ENCODE measurements at places on chromosomes 7 and 10.

GRCh38 chr10:127910464-127910770, 3.5 kb downstream of the PTPRE start:
- DNase-seq, result no peak

DNA sequence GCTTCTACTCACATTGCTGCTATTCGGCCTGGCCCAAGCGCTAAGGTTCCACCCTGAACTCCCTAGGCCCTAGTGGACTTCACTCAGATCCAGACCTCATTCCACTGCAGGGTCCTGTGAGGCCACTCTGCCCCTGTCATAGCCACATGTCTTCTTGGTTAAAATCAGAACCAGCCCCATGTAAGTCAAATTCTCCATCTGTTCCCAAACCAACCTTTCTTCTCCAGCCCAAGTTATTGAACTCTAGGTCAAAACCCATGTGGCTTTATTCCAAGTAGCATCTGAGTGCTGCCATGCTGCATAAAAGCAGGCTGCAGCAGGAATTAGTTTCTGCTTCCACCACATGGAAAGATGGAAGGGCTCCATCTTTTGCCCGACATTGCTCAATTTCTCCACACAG, 281.2 kb downstream of the SNX13 start:
- DNase-seq, result no peak

DNA sequence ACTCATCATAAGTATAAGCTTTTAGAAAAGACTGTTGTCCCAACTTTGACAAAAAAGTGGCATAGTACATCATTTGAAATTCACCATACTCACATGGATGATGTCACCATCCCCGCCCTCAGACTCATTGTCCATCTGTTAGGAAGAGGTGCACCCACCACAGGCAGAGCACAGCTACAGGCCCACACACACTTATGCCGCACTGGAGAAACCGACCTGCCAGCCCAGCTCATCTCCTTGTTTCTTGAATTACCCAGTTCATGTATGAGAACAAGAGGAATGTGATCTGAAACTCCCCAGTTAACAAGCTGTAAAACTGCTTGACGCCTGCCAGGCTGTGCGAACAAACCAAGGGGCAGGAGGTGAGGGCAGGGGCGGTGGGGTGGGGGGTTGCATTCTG, 312.0 kb downstream of the DPP6 start:
- no peak for DNase-seq

- DNase-seq, result no peak
Observed at GRCh38 chr10:132172091-132173066, 14.4 kb upstream of the DPYSL4 start.

DNA sequence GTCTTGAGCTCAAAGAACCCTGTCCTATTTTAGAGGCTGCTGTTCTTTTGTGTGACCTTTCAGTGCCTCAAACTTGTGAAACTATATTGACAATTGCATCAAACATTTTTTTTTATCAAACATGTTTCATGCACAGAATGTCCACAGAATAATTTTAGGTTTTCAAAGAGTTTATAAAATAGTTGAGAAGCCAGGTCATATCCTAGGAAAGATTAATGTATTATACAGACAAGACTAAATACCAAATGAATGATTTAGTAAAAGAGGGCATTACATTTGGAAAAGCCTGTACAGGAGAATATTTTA, 67.0 kb downstream of the CDK6 start:
- no peak for DNase-seq

GRCh38 chr10:117860135-117860534, 186.6 kb downstream of the RAB11FIP2 start:
- no peak for DNase-seq

DNA sequence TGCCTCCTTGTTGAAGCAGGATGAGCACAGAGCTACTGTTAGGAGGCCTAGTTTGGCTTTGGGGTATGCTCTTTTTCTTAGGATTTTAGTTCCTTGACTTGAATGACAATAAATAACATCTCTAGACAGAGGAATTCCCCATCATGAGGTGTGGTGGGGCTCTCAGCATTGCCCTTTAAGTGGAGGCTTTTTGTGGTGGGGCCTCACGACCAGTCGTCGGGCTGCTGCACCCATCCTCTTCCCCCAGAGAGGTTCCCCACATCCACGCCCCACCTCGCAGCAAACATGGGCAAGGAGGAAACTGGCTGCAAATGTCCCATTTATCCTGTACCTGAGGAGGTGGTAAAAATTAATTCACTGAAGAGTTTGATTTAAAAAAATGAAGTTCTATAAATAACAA, 36.1 kb upstream of the TARP start:
- DNase-seq, result no peak

DNA sequence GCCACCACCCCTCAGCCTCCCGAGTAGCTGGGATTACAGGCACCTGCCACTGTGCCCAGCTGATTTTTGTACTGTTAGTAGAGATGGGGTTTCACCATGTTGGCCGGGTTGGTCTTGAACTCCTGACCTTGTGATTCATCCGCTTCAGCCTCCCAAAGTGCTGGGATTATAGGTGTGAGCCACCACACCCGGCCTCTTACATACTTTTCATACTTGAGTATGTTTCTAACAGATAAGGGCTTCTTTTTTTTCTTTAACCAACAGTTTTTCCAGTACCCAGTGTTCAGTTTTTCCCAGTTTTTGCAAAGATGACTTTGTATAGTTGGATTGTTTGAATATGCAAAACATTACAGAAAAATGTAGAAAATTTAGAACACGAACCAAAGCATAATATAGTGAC, 7.7 kb downstream of the EIF4H start:
- DNase-seq, result no peak

DNA sequence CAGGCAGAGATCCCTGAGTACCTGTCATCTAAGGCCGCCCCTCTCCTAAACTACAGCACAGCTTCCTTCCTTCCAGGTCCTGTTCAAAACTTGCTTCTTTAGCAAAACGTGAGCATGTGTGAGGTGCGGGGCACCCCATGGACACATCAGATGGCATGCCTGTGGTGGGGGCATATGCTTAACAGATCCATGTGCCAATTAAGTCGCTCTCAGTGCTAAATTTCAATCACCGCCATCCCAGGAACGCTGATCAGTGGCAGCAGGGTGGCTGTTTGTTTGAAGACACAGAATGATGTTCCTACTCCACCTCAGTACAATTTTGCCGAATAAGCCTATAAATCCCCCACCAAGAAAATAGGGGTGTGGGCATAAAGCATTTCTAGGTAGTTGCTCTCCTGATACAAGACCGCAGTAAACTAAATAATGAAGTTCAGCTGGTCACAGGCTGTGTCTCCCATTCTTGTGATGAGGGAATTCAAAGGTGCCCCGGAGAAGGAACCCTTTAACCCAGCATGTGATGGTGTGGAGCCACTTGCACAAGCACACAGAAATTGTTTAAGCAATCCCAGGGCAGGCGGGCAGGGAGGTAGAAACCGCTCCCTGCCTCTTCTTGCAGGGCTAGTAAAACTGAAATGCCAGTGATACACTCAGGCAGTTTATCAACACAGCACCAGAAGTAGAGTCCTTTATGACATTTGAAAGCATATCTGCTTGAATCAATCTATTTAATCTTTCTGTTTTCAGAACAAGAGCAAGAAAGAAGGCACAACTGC, 205.7 kb downstream of the SORCS1 start:
- DNase-seq, result no peak

DNA sequence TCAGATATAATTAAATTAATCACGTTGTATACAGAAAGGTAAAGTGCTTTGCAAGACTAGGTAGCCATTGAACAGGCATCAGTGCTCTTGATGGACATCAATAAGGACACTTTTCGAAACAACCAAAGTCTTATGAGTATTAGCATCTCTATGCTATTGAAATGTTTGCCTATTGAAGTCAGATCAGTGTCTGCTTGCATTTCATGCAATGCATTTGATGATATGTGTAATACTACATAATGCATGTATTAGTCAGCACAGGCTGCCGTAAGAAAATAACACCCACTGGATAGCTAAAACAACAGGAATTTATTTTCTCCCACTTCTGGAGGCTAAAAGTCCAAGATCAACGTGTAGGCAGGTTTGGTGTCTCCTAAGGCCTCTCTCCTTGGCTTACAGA, 209.3 kb upstream of the PLXDC2 start:
- DNase-seq, result no peak

GRCh38 chr7:34011017-34011695, 105.8 kb downstream of the BMPER start:
- no peak for DNase-seq

DNA sequence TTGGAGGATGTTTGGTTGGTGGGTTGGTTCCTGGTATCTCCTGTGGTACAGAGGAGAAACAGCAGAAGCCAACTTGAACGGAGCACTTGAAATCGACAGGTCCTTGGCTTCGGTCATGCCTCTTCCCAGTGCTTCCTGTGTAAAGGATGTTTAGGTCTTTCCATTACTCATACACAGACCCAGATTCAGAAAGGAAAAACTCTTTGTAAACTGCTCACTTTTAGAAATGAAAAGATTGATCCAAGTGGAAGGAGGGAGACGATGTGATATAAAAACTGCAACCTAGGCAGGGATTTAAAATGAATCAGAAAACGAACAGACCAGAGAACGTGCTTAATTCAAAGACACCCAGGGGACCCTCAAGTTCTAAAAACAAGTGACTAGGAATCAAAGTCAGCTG, 338.4 kb downstream of the GALNT17 start:
- no peak for DNase-seq

DNA sequence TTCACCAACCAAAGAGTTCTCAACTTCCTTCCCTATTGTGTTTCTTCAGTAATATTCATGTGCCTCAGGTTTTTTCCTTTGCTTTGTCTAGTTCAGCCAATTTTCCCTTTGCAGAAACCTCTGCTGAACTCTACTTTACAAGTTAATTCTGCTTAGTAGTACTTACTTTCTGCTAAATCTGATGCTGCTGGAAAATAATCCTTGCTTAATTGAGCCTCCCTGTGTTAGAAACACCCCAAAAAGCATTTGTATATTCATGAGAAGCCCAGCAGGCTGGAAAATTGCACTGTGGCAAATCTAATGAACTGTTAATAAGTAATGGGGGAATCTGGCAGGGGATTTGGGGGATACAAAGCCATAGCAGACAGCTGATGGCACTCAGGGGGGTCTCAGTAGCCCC, 78.5 kb downstream of the CDCA7L start:
- DNase-seq, result no peak

GRCh38 chr10:120613180-120613579, 156.2 kb downstream of the PLPP4 start:
- DNase-seq, result no peak

- DNase-seq, result no peak
Observed at GRCh38 chr7:156445997-156446761, 194.4 kb upstream of the RNF32 start.

DNA sequence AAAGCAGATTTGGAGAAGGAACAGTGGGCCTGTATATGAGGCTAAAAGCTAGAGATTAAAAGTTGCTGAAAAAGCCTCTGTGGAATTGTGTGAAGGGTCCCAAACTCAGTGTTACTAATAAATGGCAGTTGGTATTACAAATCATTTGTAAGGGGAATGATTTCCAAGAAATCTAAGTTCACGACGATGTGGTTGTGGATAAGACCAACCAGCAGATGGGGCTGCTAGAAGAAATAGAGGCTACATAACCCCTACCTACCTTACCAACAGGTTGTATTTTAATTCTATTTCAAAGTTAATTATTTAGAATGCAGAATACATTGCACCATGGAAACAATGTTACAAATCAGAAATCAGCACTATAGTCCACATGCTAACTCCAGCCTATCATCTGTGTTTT, 377.1 kb downstream of the HPSE2 start:
- DNase-seq, result no peak

DNA sequence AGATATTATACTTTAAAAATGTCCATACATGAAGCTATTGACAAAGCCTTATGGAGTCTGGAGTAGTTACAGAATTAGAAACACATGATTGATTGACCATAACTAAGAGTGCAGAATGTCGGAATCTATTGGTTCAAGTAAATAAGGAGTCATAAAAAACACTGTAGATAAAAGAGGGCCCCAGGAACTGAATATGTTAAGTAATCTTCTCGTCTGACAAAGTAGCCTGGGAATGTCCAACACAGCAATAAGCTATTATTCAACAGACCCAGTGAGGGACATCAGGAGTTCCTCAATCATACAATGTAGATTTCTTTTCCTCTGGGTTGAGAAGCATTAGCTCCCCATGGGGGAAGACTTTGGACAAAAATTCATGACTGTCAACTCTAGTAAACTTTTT, 782.0 kb downstream of the SUGCT start:
- no peak for DNase-seq

GRCh38 chr7:156463280-156463679, 177.3 kb upstream of the RNF32 start:
- DNase-seq, result no peak

- no peak for DNase-seq
Observed at GRCh38 chr7:157389951-157390730, 53.3 kb downstream of the DNAJB6 start.

DNA sequence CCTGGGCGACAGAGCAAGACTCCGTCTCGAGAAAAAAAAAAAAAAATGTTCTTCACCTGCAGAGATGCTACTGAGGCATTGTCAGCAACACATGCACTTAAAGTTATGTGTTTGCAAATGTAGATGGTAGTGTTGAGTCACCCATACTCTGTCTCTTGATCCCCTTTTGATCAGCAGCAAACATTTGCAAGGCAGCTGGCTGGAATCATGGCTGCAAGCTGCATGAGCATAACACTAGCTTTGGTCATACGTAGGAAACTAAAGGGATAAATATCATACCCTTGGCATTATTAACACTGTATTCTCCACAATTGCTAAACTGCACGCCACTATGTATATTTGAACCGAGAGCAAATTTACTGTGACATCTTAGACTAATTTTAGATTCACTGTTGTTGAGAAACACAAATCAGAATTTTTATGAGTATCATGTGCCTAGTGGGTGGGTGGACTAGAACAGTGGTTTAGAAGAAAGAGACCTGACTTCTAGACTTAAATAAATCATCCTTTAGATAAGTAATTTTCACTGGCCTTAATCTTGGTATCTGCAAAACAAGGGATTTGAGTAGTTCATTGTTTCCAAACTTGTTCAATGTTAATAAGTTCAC, 229.3 kb upstream of the MEOX2 start:
- DNase-seq, result no peak

GRCh38 chr7:144508702-144509101, 105.2 kb upstream of the NOBOX start:
- no peak for DNase-seq

- DNase-seq, result no peak
Observed at GRCh38 chr7:107386548-107387102, 83.2 kb upstream of the GPR22 start.

GRCh38 chr7:15989194-15989593, 302.7 kb upstream of the MEOX2 start:
- DNase-seq, result no peak

DNA sequence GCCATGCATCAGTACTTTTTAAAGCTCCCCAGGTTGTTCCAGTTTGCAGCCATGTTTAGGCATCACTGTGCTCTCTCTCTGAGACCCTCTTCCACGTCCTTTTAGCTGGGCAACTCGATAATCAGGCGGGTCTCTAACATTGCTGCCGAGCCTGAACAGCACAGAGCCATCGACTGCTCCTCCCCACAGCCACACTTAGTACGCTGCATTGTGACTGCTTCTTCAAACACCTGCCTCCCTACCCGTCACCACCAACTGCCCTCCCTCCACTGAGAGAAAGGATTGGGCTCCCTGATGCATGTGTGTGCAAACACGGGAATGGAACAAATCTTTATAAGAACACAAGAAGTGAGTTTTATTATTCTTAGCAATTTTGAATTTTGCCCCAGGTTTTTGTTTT, 11.4 kb upstream of the TACR2 start:
- DNase-seq, result no peak
